ENCODE measurements at places on chromosomes 5 and 9.

GRCh38 chr5:64947031-64947430 is 178.3 kb downstream of the CWC27 start:
- no peak for DNase-seq

DNA sequence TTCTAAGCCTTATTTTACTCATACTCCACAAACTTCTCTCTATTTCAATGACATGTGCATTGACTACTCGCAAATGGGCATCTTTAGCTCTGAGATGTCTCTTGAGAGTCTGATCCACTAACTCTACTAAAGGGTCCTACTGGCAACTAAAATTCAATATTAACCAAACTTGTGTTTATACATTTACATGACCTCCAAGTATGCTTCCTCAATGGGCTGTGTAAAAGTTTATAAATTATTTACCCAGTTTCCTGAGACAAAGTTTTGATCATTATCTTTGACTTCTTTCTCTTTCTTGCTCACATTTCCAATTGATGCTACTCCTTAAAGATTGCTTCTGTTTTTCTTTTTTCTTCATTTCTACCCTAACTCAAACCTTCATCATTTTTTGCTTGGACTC is 510.1 kb upstream of the DAB2 start:
- no peak for DNase-seq

GRCh38 chr5:112846556-112846955 is 14.5 kb upstream of the SRP19 start:
- no peak for DNase-seq

- DNase-seq, result no peak
Observed at GRCh38 chr9:135075234-135076142, 12.0 kb upstream of the OLFM1 start.

GRCh38 chr5:139848508-139849100 is 53.0 kb downstream of the PSD2 start:
- no peak for DNase-seq

DNA sequence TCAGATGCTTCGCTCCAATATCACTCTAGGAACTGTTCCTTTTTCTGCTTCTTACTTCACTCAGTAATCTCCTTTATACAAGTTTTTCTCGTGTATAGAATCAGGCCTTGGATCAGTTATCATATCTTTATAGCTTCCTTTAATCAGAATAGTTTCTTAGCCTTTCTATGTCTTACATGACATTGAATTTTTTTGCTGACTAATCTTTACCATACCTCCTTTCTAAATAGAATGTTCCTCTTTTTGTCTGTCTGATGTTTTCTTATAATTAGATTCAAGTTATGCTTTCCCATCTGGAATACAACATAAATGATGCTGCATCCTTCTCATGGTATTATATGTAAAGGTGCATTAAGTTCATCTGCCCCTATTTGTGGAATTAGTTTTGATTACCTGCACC is 40.2 kb upstream of the TYRP1 start:
- DNase-seq, result no peak

DNA sequence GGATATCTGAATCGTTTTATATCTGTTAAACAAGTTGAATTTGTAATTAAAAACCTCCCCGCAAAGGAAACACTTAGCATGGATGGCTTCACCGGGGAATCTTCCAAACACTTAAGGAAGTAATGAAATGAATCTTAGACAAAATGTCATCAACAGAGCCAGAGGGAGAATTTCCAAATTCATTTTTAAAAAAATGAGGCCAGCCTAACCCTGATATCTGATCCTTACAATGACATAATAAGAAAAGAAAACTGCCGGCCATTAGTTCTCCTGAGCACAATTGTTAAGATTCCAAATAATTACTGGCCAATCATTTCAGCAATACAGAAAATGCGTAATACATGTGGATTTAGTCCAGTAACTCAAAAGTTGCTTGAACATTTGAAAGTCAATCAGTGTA is 6.1 kb upstream of the KIF12 start:
- no peak for DNase-seq

DNA sequence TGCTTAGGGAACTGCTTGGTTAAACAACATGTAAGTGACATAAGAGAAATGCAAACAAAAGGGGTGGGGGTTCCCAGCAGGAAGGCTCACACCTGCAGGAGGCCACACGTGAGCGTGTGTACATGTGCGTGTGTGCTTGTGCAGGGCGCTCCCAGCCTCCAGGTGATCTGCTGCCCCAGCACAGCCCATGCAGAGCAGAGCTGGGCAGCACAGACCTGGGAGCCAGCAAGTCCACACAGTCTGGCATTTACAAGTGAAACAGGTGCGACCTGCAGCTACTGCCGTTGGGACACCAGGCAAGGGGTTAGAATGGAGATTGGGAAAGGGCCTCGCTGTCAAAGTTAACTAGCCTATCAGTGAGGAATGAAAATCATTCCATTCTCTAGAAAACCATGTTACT is 41.8 kb downstream of the GRAMD2B start:
- DNase-seq, result no peak

DNA sequence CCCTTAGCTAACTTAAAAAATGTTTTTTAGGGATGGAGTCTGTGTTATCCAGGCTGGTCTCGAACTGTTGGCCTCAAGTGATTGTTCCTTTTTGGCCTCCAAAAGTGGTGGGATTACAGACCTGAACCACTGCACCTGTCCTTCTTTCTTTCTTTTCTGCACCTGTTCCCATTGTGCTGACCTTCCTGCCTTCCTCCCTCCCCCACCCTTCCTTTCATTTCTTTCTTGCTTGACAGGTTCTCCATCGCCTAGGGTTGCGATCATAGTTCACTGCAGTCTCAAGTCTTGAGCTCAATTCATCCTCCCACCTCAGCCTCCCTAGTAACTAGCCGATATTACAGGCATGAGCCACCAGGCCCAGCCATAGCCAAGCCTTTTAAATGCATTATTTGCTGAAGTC is 20.6 kb downstream of the JMY start:
- DNase-seq, result no peak

DNA sequence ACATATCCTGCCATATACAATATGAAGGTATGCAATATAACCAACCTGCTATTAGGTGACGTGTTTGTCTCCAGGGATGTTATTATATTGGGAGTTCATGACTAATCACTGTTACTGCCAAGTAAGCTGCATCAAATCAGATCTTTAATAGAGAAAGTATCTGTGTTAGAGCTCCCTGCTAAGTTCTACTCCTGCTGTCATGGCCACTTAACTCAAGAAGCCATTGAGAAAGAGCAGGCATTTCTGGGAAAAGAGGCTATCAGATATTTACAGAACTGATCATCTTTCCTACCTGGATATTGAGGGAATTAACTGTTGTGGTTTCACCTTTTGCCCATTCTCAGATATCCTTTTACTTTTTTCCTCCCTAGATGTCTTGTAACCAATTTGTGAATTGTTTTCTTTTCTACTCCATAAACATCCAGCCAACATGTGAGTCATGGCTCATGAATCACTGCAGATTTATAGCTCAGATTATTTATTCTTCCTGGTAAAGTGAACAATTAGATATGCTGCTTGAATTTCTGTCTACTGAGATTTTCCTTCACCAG is 634.8 kb upstream of the FAM174A start:
- DNase-seq, result peak; percentile 41

DNA sequence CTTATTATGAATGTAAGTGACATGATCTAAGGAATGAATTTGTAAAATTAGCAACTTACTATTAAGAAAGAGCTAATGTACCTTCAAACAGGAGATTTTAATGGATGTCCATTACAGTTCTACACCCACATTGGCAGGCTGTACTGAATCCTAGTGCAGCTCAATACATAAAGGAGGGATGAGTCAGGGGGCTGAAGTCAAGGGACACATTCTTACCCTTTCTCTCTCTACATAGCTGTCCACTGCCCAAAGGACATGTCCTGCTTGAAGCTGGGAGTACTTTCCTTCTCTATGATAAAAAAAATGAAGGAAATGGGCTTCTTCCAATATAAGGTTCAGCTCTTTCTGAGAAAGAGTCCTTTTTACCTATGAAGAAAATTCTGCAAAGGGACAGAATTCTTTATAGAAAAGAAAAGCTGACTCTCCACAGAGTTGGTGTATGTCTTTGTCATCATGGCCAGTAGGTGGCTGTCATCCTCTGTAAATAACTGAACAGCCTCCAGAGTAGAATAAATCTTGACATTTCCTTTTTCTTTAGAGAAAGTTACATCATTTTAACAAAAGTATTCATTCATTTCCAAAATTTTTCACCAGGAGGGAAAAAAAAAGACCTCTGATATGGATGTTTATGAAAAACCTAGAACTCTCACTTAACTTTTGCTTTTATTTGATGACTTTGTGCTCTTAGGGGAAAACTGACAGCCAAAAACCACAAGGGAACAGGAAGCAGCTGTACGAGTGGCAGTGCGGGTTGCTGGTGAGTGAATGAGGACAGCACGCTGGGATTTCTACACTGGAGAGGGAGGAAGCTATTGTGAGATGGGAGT is 13.1 kb upstream of the IFNA14 start:
- peak; percentile 48 for DNase-seq

- no peak for DNase-seq
Observed at GRCh38 chr9:116653348-116654058, 33.6 kb upstream of the TRIM32 start.

Data from mesenchymal stem cell (in vitro differentiated cells and primary cell).